Activated T-helper 1 cell treated with anti-CD3 and anti-CD28 coated beads, Interleukin-2, amount 50 U/mL, for 16 hours (primary cell): ENCODE measurements at places on chromosomes 5 and 9.
A peak's percentile ranks its signal among the peaks of the same experiment; 100 is the strongest.

GRCh38 chr5:97750576-97750975, 567.5 kb upstream of the RIOK2 start:
- no peak for DNase-seq

- no peak for DNase-seq
Measured at GRCh38 chr9:84153885-84154284, 173.3 kb downstream of the RMI1 start.

GRCh38 chr5:177601577-177602457, 1.9 kb downstream of the B4GALT7 start:
- no peak for DNase-seq

- no peak for DNase-seq
Measured at GRCh38 chr5:7606840-7607465, 211.0 kb downstream of the ADCY2 start.

GRCh38 chr5:95883185-95884016, 60.9 kb upstream of the GLRX start:
- no peak for DNase-seq

- no peak for DNase-seq
Measured at GRCh38 chr9:77910194-77910621, 121.4 kb downstream of the GNAQ start.

DNA sequence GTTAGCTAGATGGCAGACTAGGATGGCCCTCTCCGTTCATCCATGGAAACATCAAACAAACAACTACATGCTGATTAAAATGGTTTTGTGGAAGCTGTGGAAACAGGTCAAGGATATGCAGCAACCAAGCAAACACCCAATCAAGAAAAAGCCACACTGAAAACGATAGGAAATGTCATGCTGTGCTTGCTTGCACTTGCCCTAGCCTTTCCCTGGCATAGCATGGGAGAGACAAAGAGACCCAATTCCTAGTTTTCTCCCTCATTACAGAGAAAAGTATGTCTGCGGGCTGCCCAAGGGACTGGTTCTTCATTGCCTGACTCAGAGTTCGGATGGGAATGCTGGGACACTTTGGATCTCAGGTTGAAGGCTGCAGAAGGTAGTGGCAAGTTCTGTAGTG, 98.7 kb downstream of the FANCC start:
- no peak for DNase-seq

- no peak for DNase-seq
Measured at GRCh38 chr5:80238778-80239679, 16.8 kb downstream of the SERINC5 start.

DNA sequence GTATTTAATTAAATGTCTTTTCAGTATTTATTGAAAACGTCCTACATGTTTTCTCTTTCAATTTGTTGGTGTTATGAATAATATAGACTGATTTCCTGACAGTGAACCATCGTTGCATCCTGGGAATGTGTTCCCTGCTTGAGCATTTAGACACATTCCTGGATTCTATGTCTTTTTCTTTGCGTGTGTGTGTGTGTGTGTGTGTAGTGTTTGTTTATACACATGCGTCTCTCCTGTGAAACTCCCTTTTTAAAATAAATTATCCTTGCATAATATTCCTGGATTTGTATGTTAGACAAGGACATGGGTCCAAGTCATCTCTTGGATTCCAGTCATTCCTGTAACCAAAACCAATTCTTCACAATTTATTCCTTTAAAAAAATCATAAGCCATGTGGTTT, 153.4 kb downstream of the HSPA4 start:
- no peak for DNase-seq

- no peak for DNase-seq
Measured at GRCh38 chr9:134662143-134662876, 20.7 kb downstream of the COL5A1 start.

DNA sequence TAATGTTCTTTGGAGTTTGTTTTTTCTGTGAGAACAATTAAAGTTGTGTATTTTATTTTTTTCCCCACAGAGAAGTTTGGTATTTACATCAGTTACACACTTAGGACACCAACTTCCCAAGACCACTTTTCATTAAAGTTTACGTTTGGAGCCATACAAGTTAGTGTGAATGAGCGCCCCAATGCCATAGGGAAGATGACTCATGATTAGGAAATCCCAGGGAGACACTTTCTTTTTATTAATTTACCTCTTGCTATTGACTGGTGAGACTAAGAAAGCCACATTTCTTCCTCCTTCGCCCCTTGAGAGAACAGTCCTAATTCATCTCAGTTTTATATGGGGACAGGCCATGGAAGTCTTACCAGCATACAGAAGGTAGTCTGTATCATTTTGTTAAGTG, 57.1 kb downstream of the EDIL3 start:
- no peak for DNase-seq

DNA sequence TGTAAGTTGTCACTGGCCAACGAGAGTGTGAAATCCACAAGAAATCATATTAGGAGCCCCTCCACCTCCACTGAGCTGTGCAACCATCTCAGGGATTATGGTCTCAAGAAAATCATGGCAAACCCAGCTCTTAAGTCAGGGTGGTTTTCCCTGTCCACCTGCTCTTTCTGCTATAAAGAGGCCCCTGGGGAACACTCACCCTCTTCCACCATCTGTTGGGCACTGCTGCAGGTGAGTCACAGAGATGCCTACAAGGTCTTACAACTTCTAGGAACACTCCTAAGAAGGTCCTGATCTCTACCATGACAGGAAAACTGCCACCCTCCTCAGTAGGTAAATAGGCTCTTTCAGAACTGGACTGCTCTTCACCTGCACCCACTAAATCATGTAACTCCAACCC, 61.8 kb downstream of the DRD1 start:
- no peak for DNase-seq

- no peak for DNase-seq
Measured at GRCh38 chr9:126131066-126132010, 195.3 kb upstream of the MVB12B start.

- DNase-seq = no peak
Measured at GRCh38 chr5:157109744-157110143, 900 bp upstream of the HAVCR2 start.

- DNase-seq = no peak
Measured at GRCh38 chr9:14348123-14348372, 34.1 kb upstream of the NFIB start.

DNA sequence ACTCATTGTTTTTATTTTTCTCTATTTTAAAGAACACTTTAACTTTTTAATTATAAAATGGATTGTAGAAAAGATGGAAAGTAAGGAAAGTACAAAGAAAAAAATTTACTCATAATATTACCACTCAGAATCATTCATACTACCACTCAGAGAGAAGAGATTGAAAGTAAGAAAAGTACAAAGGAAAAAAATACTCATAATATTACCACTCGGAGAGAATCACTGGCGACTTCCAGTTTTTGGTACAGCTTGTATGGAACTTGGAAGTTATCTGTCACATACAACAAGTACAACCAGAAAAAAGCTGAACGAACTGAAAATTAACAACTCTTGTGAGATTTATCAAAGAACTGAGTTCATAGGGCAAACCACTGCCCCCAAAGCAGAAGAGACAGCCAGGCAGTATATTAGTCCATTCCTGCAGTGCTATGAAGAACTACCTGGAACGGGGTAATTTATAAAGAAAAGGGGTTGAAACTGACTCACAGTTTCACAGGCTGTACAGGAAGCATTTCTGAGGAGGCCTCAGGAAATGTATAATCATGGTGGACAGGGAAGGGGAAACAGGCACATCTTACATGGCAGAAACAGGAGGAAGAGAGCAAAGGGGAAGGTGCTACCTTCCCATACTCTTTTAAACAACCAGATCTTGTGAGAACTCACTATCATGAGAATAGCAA, 183.9 kb downstream of the SMARCA2 start:
- no peak for DNase-seq

- no peak for DNase-seq
Measured at GRCh38 chr5:38677636-38678035, 121.2 kb upstream of the LIFR start.

- DNase-seq = no peak
Measured at GRCh38 chr5:172686111-172686510, 45.0 kb downstream of the NEURL1B start.

- DNase-seq = peak; percentile 21
Measured at GRCh38 chr5:131068893-131069643, 96.0 kb downstream of the HINT1 start.

DNA sequence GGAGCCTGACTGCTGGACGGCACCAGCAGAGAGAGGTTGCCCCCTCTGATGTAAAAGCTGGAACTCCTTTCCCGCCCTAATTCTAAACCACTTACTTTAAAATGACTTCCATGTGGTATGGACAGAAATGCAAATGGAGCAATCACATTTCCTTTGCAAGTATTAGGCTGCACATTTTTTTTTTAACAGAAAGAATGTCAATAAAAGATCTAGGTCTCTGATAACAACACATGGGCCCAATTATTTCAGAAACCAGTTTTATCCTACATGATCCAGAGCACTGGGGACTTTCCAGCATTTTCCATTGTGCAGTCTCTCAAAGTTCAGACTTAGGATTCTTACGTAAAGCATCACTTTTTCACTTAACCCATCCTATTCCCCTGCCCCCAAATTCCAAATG, 203.7 kb downstream of the NXNL2 start:
- DNase-seq = no peak

DNA sequence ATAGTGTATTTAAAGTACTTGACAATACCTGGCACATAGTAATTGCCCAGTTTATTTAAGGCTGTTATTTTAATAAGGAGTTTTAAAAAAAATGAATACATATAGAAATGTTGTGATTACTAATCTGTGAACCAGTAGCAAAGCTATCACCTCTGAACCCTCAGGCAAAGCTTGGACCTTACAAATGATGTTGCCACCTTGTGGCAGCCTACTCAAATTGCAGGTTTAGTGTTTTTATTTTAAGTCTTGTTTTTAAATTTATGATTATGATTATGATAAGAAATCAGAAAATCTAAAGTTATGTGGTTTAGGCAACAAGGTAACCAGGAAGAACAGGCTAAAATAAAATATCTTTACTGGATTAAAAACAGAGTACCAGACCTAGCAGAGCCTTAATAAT, 35.8 kb downstream of the PPARGC1B start:
- no peak for DNase-seq

GRCh38 chr5:126939887-126940286, 90.5 kb downstream of the MARCHF3 start:
- DNase-seq = no peak

DNA sequence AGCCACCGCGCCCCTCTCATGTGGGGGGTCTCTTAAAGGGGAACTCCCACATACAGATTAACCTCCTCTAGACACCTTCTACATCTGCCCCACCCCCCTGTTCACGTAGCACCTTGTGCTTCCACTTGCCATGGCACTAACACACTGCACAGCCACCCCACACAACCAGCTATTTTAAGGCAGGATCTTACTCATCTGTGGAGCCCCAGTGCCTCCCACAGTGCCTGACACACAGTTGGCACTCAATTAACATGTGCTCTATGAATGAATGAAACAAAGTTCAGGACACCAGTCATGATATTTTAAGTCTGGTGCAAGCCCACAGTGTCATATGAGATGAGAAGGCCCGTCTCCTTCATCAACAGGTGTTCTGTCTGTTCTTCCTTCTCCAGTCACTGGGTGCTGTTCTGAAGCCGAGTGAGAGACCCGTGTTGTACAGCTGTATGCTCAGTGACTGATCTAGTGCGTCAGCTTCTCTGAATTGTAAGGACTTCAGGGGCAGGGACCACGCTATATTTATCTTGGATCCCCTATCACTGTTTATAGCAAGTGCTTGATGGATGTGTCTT, 149.1 kb downstream of the TLE1 start:
- DNase-seq = no peak

GRCh38 chr9:76403352-76403751, 9.1 kb upstream of the RFK start:
- DNase-seq = no peak

- no peak for DNase-seq
Measured at GRCh38 chr9:134170532-134171315, 6.4 kb upstream of the RNU6ATAC start.

GRCh38 chr9:78150983-78151356, 84.9 kb upstream of the CEP78 start:
- no peak for DNase-seq

- no peak for DNase-seq
Measured at GRCh38 chr9:6552033-6552432, 93.5 kb downstream of the GLDC start.

GRCh38 chr5:181059297-181060230, 19.5 kb downstream of the BTNL9 start:
- no peak for DNase-seq

GRCh38 chr5:8864053-8864452, 681.8 kb downstream of the SEMA5A start:
- no peak for DNase-seq

GRCh38 chr9:37998881-37999587, 70.0 kb downstream of the SHB start:
- DNase-seq = no peak

DNA sequence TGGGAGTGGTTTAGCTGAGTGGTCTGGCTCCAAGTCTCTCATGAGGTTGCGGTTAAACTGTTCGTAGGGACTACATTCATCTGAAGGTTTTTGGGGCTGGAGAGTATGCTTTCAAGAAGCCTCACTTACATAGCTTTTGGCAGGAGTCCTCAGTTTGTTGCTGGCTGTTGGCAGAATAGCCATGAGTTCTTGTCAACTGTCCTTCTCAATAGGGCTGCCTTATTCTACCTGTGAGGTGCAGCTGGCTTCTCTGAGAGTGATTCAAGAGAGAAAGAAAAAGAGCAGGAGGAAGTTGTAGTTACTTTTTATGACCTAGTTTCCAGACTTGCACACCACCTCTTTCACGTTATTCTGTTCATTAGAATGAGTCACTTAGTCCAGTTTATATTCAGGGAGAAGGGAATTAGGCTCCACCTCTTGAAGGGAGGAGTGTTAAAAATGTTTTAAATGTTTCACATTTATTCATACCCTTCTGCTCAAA, 33.2 kb downstream of the YTHDC2 start:
- no peak for DNase-seq

- DNase-seq = no peak
Measured at GRCh38 chr5:179766021-179766725, 27.6 kb upstream of the LTC4S start.
